CD4-positive, alpha-beta T cell treated with Interleukin-4 for 1 hour (primary cell): ENCODE measurements at places on chromosomes 1 and 21.

GRCh38 chr1:197218857-197219256 is 49.2 kb upstream of the CRB1 start:
- DNase-seq: no peak

DNA sequence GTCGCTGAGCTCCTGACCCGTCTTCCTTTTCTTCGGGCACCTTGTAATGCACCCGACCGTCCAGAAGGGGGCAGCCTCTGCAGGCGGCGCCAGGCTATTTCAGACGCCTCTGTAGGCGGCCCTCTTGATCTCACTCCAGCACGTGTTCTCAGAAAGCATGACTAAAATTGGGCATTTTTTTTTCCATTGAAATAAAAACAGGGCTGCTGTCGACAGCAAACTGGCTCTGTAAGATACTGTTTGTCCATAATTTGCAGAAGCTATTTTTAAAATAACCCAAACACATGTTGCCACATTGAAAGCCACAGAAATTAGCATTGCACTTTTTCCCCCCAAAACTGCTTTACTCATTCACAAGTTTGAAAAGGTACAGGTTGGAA is 78.0 kb downstream of the STUM start:
- peak; percentile 78 for DNase-seq

DNA sequence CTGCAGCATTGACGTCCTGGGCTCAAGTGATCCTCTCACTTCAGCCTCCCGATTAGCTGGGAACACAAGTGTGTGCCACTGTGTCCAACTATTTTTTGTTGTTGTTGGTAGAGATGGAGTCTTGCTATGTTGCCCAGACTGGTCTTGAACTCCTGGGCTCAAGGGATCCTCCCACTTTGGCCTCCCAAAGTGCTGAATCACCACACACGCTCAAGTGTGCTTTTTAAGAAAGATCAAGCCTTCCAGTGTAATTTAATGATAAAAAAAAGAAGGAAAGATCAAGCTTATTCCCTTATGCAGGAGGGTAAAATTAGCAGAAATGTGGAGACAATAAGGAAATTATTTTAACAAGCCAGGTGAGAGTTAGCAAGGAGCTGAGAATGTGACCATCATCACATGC is 61.1 kb upstream of the SERBP1 start:
- no peak for DNase-seq

DNA sequence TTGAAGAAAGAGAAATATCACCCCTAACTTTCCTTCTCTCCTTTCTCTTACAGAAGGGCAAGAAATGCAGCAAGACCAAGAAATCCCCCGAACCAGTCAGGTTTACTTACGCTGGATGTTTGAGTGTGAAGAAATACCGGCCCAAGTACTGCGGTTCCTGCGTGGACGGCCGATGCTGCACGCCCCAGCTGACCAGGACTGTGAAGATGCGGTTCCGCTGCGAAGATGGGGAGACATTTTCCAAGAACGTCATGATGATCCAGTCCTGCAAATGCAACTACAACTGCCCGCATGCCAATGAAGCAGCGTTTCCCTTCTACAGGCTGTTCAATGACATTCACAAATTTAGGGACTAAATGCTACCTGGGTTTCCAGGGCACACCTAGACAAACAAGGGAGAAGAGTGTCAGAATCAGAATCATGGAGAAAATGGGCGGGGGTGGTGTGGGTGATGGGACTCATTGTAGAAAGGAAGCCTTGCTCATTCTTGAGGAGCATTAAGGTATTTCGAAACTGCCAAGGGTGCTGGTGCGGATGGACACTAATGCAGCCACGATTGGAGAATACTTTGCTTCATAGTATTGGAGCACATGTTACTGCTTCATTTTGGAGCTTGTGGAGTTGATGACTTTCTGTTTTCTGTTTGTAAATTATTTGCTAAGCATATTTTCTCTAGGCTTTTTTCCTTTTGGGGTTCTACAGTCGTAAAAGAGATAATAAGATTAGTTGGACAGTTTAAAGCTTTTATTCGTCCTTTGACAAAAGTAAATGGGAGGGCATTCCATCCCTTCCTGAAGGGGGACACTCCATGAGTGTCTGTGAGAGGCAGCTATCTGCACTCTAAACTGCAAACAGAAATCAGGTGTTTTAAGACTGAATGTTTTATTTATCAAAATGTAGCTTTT is 2.4 kb downstream of the CCN1 start:
- DNase-seq: no peak

GRCh38 chr1:56584910-56585528 is 5.7 kb upstream of the PLPP3 start:
- DNase-seq: peak; percentile 5
